NCI-H146 (cell line): ENCODE measurements at places on chromosomes 1 and 21.

GRCh38 chr1:1021920-1022259, 2.0 kb downstream of the AGRN start:
- no peak for DNase-seq

- no peak for DNase-seq
Measured at GRCh38 chr21:35168735-35169134, 119.6 kb upstream of the RUNX1 start.

DNA sequence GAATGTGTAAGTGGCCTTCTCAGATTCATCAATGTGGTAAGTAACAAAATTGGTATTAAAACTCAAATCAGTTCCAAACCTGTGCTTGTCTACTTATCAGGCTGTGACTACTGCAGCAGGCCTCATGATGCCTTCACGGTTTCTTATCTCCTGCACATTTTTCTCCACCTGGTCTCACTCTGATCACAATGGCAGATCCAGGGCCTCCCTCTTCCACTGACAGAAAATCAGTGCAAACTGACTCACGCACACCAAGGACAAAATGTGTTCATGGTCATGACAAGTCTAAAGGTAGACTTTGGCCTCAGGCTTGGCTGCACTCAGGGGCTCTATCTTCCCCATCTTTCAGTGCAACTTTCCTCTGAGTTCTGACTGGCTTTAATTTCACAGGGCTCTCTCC, 56.7 kb upstream of the ATP1A1 start:
- no peak for DNase-seq

GRCh38 chr1:217228689-217229088, 402.2 kb downstream of the GPATCH2 start:
- DNase-seq, result no peak

GRCh38 chr21:45525910-45526306, 16.3 kb downstream of the SLC19A1 start:
- no peak for DNase-seq

DNA sequence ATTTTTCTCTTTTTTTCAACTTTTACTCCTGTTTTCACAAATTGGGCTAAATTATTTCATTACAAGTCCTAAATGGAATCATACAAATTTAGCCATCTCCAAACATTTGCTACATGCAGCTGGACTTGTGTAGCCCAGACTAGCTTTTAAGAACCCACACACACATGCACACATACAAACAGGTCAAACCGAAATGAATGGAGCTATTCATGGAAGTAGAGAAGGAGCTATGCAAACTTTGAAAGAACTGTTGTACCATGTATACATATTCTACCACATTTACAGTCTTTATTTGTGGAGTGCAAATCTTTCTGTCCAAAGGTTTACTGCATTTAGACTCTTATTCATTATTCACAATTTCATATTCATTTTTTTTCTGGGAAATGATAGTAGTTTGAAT, 189.1 kb upstream of the RNPC3 start:
- DNase-seq, result no peak

DNA sequence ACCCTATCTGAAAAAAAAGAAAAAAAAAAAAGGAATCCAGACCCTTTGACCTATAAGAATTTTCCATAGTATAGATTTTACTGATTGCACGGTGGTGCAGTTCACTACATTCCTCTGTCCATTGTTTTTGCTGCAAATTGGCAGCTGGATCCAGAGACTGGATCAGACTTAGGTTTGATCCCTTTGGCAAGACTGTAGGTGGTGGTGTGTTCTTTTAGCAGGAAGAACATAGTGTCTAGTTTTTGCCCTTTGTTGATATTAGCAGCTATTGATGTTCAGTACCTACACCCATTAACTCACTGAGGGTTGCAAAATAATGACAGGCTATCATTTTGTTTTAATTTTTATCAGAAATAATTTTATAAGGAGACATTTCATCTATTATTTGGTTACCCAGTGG, 37.1 kb downstream of the OSBPL9 start:
- no peak for DNase-seq

GRCh38 chr1:150791585-150791984, 16.5 kb downstream of the CTSK start:
- DNase-seq, result no peak

DNA sequence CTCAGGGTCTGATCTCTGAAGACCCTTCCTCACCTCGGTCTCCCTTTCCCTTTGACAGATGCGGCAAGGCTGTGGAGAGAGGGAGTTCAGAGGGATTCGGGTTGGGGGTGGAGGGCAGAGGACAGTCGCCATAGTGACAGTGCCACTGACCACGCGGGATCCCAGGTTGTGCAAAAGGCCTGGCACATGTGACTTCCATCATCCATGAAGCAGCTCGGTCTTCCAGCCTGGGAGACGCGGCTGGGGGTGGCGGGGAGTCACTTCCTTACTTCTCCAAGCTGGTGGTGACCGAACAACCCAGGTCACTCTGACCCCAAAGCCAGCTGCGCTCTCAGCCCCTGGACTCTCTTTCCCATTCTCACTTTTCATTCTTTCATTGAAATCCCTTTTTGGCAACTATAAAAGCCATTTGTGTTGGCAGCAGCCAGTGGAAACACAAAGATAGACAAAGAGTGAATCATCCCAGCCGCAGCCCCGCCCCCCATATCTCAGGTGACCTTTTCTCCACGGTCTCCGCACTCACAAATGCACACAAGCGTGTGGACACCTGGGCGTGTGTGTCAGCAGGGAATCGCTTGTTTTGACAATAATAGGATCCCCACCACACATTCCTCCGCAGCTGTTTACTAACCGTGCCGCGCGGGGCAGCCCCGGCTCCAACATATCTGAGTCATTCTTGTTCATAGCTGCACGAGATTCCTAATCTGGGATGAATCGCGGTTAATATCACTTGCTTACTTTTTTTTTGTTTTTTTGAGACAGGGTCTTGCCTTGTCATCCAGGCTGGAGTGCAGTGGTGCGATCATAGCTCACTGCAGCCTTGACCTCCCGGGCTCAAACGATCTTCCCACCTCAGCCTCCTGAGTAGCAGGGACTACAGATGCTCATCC, 68.3 kb downstream of the DHRS3 start:
- peak; percentile 42 for DNase-seq

- DNase-seq, result peak; percentile 3
Measured at GRCh38 chr21:45029948-45030681, 44.3 kb upstream of the ADARB1 start.

DNA sequence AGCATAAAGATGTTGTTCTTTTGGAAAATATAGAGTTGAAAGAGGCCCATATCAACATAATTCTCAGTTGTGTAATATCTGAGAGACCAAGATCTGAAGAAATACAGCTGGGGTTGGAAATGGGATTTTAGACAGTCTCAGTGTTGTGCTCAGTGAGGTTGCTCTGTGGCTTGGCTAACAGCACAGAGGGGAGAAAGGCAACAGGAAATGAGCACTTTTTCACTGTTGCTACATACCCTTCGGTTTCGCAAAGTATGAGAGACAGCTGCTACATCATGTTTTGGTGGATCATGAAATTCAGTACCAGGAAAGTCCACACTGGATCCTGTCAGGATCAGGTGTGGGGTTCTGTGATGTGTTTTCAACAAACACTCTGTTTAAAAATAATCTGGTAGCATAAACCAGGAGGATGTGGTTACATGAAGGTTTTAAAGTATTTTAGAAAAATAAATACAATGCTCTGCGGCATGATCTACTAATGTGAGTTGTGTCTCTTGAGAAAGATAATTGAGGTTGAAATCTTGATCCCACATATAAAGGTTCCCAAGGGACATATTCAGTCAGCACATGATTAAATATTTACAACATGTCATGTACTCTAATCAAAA, 7.0 kb upstream of the GPR88 start:
- DNase-seq, result no peak

GRCh38 chr1:8926707-8927694, 18.7 kb upstream of the CA6 start:
- DNase-seq, result no peak

- no peak for DNase-seq
Measured at GRCh38 chr1:212873518-212873917, 15.4 kb downstream of the FLVCR1 start.

- no peak for DNase-seq
Measured at GRCh38 chr21:25568246-25568645, 39.0 kb downstream of the MRPL39 start.

DNA sequence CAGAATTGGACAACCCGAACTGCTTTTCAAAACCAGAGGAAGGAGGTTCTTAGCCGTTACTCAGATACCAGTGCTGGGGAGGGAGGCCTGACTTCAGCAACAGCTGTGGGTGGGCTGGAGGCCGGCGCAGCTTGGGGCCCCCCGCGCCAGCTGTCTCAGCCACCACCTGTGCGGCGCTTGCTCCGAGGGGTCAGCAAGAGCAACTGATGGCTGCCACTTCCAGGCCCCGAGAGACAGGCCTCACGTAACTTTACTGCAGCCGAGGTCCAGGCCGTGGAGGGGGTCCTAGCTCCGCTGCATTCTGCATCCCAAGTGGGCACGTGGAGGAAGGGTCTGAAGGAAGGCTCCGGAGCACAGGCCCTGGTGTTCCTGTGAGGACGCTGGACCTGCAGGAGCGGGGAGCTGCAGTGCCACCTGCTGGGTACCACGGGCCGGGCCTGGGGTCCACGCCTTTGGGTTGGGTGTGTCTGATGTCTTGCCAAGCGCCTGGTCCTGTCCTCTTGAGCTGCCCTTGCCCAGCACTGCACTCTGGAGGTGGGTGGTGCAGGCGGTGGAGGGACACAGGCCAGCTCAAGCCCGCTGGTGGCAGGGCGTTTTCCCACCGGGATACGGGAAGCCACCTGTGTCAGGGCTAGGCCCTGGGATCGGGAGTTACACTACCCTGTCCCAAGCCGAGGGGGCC, 9.8 kb downstream of the THAP3 start:
- DNase-seq, result peak; percentile 9

DNA sequence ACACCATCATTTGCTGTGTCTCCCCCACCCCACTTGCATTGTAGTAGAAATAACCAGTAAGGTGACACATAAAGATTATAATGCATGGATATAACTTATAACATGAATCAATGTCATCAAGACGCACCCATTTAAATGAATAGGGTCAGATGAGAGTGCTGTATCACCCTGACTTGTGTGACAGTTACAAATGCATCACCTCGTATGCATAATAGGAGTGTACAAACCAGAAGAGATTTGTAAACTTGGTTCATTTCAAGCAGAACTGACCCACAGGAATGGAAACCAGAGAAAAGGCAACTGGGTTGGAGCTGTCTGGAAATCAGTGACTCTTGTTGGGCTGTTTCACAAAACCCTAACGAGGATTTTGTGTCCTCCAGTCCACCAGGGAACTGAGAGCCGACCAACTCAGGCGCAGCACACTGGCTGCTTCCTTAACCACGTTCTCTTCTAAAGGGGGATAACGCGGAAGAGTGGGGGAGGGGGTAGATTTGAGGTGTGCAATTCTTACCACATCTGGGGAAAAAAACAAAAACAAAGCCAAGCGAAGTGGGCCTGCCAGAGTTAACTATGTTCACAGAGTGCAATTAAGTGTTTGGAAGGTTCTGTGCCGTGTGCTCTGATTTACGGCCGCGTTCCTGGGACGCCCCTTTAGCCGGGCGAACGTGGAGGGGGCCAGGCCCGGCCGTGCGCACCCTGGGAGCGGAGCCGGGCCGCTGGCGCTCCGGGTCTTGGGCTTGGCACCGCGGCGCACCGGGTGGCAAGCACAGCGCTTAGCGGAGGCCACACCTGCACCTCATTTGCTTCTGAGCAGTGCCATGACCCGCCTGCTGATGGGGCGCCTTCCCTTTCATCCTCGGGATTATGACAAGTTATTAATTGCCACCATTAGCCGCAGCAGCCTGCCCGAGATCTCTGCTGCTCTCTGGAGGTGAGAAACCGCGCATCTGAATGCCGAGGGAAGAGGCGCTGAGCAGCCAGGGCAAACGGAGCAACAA, 248.8 kb upstream of the FOXD3 start:
- peak; percentile 66 for DNase-seq

DNA sequence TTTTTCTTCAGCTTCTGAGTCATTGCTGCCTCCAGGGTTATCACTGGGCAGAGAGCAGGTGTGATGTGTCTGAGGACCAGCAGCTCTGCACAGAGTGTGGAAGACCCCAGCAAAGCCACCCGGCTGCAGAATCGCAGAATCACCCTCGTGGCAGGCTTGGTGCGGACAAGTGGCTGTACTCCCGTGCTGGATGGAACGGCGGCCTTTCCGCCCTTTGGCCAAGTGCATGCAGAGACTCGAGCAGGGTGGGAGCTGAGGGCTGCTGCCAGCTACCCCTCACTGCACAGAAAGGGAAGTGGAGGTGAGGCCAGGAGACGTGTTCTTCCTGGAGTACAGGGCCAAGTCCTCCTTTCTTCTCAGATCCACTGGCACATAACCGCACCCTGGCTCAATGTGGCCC, 162.5 kb downstream of the PCBP3 start:
- DNase-seq, result no peak

DNA sequence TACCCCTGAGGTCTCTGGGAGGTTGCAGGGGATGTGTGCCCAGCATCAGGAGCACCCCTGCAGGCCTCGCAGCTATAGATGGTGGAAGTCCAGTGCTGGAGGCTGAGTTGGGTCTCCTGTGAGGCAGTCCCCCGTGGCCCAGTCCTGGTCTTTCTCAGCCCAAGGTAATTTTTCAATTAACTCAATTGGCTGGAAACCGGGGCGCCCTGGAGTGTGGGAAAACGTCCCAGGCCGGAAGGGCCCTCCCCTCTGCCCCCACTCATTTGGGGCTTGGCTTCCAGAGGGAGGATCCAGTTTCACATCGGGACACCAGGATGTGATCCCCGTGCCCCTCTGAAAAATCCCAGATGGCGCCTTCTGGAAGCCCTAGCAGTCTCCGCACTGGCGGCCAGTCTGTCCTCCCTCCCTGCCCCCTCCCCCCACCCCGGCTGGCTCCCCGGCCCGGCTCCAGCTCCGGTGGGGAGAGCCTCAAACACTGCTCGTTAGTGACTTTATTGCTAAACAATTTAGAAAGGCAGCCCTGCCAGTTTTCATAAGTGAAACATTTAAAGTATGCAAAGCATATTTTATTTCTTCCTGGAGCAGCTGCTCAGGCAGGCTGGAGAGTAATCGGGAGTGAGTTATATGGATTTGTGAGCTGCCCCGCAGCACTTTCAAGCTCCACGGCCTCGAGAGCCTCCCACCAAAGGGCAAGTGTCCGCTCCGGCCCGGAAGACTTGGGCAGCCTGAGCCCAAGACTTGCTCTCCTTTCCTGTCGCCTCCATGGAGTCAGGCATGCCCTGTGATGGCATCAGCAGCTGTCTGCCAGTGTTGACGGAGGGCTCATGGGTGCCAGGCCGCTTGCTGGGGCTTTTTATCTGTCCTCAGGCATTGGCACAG, 208.2 kb upstream of the TMEM51 start:
- no peak for DNase-seq

DNA sequence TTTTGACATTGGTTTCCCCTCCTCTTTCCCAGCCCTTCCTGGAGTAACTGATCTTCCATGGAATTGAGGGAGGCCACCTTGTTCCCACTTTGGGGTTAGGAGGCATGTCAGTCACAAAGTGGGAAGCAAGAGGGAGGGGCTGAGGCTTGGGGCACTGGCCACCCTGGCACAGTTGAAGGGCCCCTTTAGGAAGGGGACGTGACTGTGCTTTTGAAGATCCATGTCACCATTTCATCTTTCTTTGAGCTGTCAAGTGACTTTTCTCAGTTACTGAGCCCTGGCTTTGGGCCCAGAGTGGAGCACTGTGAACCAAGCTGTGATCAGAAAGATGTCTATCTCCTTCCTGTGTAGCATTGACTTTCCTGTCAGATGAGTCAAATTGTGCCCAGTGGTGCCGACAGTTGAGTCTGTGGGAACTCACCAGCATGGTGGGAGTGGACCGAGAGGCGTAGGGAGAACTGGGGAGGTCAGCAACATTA, 38.5 kb upstream of the TDRD10 start:
- no peak for DNase-seq

GRCh38 chr1:115059316-115059715, 29.7 kb downstream of the TSHB start:
- no peak for DNase-seq

- DNase-seq, result peak; percentile 91
Measured at GRCh38 chr1:229410692-229411433, 23.0 kb downstream of the ACTA1 start.

GRCh38 chr1:189899686-189900425, 577.8 kb downstream of the BRINP3 start:
- DNase-seq, result peak; percentile 96
